ENCODE measurements at places on chromosomes 12 and 14.

- DNase-seq = no peak
These were observed 2.9 kb upstream of the OTX2 start for GRCh38 chr14:56813143-56813551.

DNA sequence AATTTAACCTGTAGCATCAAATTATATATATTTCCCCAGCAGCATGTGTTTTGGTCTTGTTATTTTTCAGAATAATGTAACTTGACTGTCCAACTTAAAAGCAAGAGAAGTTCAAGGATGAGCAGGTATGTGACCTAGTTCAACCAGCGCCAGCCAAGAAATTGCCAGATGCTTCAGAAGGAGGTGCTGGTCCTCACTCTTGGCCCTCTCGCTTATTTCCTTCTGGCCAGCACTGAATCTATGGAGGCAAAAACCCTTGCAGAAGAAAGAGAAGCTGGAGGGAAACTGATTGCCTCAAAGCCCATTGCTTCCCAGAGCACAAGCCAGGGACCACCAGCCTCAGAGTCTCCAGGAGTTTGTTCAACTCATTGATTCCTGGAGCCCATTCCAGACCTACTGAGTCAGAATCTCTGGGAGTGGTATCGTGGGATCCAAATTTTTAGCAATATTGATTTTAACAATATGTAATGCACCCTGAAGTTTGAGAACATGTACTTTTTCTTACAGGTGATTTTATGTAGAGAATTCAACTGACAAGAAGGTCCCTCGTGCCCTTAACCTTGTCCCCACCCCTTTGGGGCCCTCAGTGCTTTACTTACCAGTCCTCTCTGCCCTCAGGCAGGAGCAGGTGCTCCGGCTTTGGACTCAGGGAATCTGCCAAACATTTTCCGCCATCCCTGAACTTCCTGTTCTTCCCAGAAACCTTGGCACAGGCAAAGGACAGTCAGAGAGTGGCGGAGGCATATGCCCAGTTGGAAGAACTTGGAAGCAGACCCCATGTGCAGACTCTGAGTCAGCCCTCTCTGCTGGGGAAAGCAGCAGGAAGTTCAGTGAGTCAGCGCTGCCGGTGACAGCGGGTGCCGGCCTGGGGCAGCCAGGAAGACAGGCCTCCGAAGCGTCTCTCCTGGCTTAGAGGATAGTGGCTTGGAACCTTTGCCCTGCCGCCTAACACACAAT is 10.4 kb downstream of the BEST3 start:
- no peak for DNase-seq

- DNase-seq = no peak
These were observed 28.9 kb downstream of the PNN start for GRCh38 chr14:39203659-39204606.

DNA sequence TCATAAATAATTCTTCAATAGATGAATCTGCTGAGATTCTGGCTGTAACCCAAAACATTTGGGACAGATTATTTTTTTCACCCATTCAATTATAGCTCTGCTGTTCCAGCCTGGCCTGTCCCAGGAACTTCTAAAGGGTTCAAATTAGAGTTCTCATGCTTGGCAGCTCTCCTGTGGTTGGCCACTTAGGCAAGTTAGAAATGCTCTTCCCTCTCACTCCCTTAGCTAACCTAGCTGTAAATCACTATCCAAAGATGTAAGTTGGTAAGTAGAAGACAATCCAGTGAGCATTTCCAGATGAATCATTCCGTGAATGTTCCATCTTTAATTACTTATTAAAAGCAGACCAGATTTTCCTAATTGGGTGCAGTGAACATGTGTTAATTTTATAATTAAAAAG is 760.4 kb upstream of the TBX3 start:
- DNase-seq = no peak

DNA sequence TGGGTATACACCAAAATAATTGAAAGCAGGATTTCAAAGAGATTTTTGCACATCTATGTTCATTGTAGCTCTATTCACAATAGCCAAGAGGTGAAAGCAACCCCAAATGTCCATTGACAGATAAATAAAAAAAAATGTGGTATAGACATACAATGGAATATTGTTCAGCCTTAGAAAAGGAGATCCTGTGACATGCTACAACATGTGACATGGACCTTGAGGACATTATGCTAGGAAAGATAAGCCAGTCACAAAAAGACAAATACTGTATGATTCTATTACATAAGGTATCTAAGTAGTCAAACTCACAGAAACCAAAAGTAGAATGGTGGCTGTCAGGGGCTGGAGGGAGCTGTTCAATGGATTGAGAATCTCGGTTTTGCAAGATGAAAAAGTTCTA is 12.1 kb downstream of the GPRC5D start:
- DNase-seq = no peak

GRCh38 chr12:9098115-9098452 is 17.6 kb downstream of the A2M start:
- no peak for DNase-seq

GRCh38 chr14:96130391-96130790 is 74.2 kb upstream of the BDKRB2 start:
- DNase-seq = no peak

DNA sequence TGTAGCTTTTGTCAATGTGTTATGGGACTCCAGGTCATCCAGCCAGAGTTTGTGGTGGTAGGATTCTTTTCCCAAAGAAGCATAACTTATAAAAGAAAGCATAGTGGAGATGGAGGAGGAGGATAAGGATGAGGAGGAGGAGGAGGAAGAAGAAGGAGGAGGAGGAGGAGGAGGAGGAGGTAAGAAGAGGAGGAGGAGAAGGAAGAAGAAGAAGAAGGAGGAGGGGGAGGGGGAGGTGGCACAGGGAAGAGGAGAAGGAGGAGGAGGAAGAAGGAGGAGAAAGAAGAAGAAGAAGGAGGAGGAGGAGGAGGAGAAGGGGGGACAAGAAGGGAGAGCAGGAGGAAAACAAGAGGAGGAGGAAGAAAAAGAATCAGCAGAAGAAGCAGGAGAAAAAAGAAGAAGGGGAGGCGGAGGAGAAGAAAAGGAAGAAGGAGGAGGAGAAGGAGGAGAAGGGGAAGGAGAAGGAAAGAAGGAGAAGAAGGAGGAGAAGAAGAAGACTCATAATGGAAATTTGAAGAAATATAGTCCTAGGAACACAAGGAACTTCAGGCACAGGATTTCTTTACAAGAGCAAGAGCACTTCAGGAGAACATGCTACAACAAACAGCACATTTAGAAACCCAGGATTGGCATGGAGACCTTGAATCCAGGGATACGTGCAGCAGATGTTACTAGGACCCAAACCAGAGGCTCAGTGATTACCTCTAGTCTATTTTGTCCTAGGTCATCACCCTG is 22.6 kb downstream of the TSPAN8 start:
- no peak for DNase-seq

DNA sequence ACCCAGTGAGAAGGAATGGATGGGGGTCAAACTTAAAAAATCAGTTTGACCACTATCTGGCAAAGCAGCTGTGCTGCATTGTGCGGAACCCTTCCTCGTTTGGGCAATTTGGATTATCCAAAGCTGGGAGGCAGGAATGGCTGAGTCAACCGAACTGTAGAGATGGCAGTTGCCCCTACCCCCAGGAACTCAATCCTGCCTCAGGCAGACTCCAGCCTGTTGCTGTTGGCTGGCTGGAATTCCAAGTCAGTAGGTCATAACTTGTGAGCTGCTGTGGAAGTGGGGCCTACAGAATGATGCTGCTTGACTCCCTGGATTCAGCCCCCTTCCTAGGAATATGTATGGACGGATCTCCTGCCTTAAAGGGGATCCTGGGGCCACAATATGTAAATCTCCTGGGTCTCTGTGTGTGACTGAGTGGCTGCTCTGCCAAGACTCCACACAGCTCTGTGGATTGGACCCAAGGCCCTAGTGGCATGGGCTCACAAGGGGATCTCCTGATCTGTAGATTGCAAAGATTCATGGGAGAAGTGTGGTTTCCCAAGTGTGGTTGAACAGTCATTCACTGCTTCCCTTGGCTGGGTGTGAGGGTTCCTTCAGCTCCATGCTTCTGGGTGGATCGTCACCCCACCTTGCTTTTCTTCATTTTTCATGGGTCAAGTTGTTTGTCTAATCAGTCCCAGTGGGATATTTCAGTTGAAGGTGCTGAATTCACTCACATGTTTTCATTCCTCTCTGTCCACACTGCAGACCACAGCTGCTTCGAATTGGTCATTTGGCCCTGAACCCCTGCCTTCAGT is 19.2 kb downstream of the LUM start:
- DNase-seq = no peak

- DNase-seq = no peak
These were observed 77.2 kb downstream of the BAZ1A start for GRCh38 chr14:34797747-34798583.

DNA sequence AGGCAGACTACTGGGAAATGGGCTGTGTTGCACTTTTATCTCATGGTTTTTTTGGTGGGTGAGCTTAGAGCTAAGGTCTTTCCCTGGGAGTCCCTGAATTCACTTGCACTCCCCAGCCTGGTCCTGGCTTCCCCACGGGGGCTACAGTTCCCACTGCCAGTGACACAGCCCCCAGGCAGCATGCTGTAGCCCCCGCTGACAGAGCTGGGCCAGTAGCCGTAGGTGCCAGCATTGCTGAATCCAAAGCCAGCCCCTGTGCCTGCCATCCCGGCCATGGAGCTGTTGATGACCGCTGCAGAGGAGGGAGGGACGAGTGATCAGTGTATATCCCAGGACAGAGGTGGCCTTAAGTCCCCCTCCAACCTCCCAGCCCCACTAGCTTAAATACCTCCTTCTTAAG is 6.9 kb upstream of the KRT72 start:
- no peak for DNase-seq

DNA sequence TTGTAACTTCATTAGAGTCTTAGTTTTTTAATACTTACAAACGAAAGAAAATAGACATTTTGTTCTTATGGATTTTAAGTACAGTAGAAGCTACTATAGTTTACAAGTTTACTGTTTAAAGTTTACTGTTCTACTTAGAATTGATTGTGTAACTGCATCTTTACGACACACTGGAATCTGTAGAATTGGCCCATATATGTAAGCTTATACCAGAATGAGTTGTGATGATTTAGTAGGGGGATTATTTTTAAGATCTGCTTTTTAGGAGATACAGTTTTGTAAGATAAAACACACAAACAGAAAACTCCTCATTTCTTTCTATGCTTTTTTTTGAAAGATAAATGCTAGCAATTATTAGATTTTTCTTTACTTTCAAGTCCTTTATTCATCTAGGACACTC is 30.2 kb upstream of the NAV3 start:
- DNase-seq = no peak

GRCh38 chr12:104496336-104496735 is 39.6 kb downstream of the CHST11 start:
- no peak for DNase-seq

DNA sequence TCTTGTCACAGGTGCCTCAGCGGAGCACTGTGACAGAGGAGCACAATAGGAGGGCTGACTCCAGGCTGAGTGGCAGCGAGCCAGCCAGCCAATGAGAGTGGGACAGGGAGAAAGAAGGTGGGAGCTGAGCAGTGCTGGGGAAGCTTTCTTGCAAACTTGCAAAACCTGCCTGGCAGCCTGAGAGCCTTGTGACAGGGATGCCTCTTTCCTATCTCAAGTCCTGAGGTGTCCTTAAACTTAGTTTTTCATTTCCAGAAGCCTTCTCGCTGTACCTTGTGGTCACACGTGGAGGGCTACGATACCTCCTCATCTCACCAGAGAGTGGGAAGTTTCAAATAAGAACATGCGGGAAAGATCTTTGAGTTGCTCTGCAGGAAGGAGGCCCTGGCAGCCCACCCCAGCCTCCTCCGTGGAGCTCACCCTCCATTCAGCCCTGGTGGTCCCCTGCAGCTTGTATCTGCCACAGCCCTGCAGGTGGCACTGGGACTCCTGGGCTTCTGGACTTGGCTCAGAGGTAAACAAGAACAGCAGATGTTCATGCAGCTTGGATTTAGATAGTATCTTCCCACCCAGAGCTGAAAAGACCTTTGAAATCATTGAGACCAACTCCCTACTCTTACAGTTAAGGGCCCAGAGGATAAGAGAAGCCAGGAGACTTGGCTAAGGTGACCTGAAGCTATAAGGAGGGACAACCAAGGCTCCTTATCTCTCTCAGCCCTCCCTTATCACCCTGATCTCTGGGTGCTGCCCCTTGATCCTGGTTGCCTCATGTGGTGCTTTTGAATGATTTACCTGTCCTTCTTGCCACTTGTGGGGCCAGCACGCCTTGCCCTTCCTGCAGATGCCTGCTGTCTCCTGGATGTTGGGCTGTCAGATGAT is 153.5 kb upstream of the MAX start:
- DNase-seq = peak; percentile 28

- DNase-seq = no peak
These were observed 468.5 kb downstream of the ETNK1 start for GRCh38 chr12:23093488-23093887.

- DNase-seq = no peak
These were observed 29.6 kb downstream of the PMCH start for GRCh38 chr12:102167821-102168604.

DNA sequence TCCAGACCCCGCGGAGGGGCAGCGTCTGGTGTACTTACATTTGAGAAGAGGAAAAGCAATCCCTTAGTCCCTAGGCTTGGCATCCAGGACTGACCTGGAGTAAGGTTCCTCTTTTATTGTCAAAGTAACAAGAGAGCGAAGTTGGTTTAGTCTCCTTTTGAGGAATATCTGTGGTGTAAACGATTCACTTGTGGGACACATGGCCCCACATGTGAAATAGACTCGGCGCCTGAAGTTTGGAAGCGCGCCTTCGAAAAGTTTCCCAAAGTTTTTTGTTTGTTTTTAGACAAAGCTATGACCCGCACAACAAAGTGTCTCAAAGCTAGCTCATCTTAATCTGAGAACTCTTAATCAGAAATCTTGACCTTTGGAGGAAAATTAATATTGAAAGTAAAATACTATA is 744 bp downstream of the STYX start:
- DNase-seq = no peak

DNA sequence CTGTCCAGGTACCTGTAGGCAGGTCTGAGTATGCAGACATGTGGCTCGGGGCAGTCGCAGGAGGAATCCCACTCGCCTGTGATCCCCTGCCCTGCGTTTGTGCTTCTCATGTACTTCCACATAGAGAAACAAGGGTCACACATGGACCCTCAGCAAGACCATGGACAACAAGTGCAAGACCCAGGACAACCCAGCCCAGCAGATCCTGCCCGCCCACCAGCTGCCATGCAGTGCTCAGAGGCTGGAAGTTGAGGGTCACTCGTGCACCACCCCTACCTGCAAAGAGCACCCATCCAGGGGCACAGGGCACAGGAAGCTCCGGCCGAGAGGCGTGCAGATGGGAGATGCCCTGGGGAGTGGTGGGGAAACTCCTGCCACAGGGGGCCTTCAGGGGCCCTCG is 67.5 kb upstream of the C14orf180 start:
- DNase-seq = no peak

GRCh38 chr12:108303703-108304102 is 35.4 kb downstream of the CMKLR1 start:
- no peak for DNase-seq

DNA sequence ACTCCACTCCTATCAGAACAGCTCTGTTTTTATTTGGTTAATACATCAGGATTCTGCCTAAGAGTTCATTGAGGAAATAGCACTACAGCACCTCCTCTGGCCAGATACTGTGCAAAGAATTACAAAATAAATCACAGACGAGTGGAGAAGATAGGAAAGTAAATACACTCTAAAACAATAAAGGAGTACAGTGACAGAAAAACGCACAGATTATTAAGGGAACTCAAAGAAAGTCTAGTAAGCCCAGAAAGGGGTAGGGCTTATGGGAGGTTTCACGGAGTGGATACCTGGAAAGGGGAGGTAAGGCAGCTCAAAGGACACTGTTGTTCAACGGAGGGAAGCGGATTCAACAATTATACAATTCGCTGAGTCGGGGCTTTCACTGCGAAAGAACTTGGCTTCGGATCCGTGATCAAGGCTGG is 5.5 kb downstream of the OR10AD1 start:
- DNase-seq = peak; percentile 25

- DNase-seq = no peak
These were observed 75.5 kb downstream of the RAD52 start for GRCh38 chr12:873954-874353.

GRCh38 chr12:130672089-130672820 is 43.8 kb downstream of the RIMBP2 start:
- DNase-seq = no peak
